ENCODE measurements at places on chromosomes 13 and 19. TPM values are rescaled to one million over a fixed set of nuclear protein-coding genes. Genes with fewer than 3 reads are reported as not detected.

GRCh38 chr13:112072534-112073244, 5.7 kb downstream of the SOX1 start:
- DNase-seq: no peak

- peak; percentile 28 for DNase-seq
Measured at GRCh38 chr19:7415163-7415856, 66.6 kb downstream of the ARHGEF18 start.

OXGR1 gene
- not detected for total RNA-seq

DNA sequence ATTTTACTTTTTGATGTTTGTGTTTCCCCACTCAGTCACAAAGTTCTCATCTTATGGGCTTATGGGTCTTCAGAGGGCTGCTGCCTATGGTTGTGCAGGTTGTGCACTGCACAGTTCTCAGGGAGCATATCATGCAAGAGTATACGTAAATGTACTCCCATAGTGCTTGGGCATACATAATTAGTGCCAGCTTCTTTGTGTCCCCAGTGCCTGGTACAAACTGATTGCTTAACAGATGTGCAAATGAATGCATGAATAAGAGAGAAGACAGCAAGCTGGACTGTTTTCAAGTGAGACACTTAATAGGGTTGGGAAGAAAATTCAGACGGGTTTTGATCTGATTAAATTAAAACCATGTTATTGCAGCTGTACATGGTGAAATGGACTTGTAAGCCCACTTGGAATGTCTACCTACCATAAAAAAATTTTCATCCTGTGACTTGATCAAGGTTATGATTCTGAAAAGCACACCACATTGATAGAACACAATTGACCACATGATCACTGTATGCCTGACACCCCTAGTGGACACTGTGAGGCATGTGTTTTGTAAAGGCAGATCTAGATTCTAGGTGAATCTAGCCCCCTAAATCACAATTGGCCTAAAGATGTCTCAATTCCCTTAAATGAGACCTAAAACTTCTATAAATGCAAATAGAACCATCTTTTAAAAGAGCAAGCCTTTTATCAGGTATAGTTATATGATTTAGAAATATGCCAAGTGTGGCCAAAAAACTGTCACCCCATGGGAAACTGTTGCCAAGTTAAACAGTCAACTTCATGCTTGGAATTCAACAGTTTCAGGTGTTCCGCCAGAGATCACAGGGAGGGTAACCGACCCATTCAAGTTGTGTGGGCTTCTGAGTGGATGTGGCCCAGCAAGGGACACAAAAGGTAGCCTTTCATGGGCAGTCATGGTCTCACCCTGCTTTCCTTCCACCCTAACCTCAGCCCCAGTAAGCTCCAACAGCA, 27.9 kb downstream of the FAM124A start:
- DNase-seq: peak; percentile 7

- peak; percentile 19 for DNase-seq
Measured at GRCh38 chr19:53196777-53197396, 3.7 kb upstream of the ZNF665 start.

ZNF71 gene
- 9.4 TPM for total RNA-seq

NCCRP1 gene
- total RNA-seq: not detected

- no peak for DNase-seq
Measured at GRCh38 chr19:12967907-12968306, 1.5 kb upstream of the DAND5 start.

GRCh38 chr13:26971990-26972887, 199.4 kb downstream of the USP12 start:
- peak; percentile 34 for DNase-seq

IGLON5 gene
- total RNA-seq: not detected

GRCh38 chr13:71593566-71593965, 273.4 kb downstream of the DACH1 start:
- DNase-seq: no peak

EPSTI1 gene
- total RNA-seq: 6.3 TPM

GRCh38 chr13:111292710-111293485, 27.5 kb upstream of the TEX29 start:
- DNase-seq: no peak

GRCh38 chr19:13058951-13059660, 43.6 kb downstream of the LYL1 start:
- DNase-seq: no peak

IGFL1 gene
- not detected for total RNA-seq

DNA sequence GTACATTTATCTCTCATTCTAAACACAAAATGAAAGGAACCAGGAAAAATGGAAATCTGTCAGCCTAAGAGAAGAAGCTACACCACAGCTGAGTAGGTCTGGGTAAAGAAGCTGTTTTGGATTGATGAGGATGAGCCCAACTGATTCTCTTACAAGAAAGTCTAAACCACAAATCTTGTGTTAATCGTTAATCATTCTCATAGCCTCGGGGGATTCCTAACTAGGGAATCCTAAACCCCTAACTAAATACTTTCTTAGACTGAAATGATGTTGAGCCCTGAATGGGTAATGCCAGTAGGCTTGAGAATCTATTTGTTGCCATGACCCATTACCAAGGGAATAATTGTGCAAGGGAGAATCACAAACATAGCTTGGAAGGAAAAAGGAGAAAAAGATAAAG, 327.5 kb upstream of the SPRY2 start:
- no peak for DNase-seq

DNA sequence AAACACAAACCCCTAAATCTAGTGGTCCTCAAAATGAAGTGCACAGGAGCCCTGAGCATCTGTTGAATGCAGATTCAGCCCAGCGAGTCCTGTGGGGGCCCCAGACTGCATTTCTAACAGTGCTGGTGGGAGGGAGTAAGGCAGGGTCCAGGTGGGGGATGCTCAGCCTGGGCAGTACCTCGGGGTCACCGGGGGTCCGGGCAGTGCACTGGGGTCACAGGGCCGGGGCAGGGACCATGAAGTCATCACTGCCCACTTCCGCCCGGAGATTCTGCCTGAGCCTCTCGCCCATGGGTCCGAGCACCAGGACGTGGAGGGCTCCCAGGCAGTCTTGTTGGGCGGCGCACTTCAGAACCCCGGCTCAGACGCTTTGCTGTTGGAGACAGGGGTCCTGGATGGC, 838 bp upstream of the ATP4B start:
- DNase-seq: no peak

SHISA2 gene
- 65.7 TPM for total RNA-seq

DNA sequence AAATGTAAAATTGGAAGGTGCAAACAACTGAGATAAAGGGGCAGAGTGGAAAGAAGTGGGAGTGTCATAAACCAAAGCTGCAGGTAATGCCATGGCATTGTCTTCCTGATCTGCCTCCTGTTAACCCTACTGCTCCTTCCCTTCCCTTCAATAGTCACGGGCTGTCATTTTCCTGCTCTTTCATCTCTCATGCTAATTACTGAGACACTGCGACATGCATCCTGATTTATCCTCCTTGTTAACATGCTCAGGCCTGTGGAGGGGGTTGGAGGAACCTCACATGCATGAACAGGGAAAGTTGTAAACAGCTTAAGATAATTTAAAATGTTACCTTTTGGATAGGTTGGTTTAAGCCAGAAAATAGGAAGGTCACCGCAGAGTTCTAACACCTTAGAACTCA, 27.2 kb downstream of the CNMD start:
- no peak for DNase-seq

DNA sequence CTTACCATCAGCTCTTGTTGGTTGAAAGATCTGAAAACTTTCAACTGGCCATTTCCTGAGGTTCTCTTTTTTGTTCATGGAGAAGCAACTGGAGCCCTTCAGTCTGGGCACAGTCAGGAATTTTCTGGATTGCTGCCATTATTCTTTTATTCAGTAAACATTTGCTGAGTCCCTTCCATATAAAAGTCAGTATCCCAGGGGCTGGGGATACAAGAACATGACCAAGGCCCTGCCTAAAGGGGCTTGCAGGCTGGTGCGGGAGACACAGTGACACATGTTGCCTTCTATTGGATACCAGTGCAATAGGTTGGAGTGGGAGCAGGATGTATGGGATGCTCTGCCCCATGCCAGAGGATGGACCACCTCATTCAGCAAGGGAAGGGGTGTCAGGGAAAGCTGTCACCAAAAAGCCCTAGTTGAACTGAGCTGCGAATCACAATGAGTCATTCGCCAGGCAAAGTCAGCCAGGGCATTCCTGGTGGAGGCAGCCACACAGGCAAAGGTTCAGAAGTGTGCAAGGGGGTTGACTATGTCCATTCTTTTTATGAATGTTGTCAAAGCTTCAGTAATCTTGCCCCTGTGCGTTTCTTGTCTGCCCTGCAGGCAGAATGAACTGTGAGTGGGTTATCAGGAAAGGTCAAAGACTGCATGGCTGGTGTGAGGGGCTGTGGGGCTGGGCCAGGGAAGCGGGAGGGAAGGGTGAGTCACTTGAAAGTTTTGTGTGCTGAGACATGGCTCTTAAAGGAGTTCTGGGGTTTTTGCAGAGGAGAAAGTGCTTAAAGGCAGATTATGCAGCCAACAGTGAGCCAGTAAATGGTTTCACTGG, 395.9 kb downstream of the KCNRG start:
- peak; percentile 87 for DNase-seq

CA11 gene
- total RNA-seq: 0.83 TPM

- DNase-seq: no peak
Measured at GRCh38 chr19:46631481-46631880, 4.5 kb downstream of the GNG8 start.

GRCh38 chr13:49113526-49114286, 106.4 kb upstream of the MLNR start:
- peak; percentile 67 for DNase-seq

ZNF534 gene
- total RNA-seq: not detected

C1QTNF9B gene
- not detected for total RNA-seq
